Activated CD8-positive, alpha-beta memory T cell treated with anti-CD3 and anti-CD28 coated beads for 4 hours (primary cell): ENCODE measurements at places on chromosomes 3 and 15.

DNA sequence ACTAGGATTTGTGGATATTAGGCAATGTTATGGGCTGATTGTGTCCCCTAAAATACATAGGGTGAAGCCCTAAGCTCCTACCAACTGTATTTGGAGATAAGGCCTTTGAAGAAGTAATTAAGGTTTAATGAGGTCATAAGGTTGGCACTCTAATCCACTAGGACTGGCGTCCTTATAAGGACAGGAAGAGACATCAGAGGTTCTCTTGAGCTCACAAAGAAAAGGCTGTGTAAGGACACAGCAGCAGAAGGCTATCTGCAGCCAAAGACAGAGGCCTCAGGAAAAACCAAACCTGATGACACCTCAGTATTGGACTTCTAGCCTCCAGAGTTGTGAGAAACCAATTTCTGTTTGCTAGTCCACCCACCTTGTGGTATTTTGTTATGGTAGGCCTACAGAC is 416.7 kb downstream of the ZBTB20 start:
- no peak for DNase-seq

DNA sequence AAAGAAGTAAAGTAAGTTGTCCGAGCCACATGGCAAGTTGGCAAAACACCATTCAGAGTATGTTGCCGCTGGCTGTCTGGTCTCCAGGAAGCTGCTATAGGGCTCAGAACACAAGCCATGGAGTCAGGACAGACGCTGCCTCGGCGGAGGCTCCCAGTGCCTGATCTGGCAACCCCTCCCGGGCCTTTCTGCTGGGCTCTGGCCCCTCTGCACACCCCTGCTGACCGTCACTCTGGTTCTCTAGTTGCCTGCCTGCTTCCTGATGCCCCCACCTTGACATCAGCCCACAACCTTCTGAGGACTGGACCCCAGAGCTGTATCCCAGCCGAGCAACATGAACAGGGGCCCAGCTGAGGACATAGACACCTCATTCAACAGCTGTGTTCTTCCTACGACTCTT is 39.1 kb downstream of the MGLL start:
- DNase-seq, result no peak

DNA sequence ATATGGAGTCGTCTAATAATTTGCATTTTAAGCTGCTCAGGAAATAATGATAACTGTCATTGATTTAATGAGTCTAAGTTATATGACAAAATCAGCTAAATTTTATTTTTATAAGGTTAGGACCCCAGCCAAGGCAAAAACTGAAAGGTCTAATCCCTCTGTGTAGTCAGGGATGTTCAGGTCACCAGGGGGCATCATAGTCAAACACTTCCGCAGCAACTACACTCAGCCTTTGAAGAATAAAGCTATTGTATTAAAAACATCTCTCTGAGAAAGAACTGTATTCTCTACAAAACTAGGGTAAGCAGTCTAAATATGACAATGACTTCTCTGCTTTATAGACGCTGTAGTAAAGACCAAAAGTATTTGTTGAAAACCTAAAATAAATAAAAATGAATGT is 15.0 kb downstream of the INTS14 start:
- DNase-seq, result no peak

DNA sequence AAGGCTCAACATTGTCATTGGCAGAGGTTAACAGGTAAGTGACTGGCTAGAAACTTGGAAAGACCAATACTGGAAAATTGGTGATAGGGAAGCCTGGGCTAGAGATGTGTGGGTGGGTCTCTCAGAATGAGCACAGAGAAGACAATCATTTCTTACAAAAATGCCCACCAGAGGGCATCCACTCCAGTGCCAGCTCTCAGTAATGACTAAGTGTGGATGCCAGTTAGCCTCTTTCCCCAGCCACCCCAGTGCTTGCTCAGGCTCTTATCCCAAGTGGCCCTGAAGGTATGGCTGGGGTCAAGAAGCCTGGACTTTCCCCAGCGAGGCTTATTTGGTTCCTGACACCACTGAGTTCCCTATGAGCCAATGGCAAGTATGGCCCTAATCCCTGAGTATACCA is 115.9 kb upstream of the ST8SIA2 start:
- no peak for DNase-seq

DNA sequence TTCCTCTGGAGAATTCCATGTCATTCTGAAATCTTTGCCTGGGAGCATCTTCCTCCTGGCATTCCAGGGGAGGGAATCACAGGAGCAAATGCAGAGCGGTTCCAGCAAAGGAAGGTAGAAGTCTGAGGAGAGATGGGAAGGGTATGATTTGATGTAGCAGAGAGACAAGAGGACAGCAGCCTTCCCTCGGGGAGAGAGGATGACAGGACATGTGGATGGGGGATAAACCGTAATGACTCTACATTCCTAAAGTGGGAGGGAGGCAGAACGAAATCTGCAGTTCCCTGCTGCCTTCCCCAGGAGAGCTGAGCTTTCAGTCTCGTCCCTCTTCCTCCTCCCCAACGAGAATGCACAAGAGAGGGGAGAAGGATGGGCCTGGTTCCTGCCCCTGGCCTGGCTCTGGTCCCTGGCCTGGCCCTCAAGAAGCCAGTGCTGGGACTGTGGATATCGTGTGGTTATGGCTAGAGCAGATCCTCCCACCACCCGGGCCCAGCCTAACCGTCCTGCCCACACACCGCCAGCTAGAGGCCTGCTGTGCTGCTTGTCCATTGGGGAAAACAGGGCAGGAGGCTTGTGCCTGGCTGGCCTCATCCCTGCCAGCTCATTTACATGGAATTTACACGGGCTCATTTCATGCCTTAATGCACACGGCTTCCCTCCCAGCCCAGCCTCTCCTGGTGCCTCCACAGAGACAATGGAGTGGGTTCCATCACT is 26.6 kb downstream of the SEMA7A start:
- DNase-seq, result no peak

DNA sequence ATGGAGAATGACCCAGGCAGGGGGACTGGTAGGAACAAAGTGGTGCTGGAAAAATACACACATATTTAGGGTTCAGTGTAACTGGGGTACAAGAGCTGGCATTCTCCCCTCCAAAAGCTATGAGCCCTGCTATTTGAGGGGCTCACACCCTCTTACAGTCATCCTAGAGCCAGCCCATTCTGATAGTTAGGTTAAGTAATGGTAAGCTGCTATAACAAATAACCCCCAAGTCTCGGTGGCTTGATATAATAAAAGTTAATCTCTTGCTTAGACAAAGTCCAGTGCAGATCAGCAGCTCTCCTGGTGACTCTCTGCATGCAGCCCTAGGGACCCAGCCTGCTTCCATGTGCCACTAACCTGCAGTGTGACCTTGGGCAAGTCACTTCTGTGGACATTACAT is 234.9 kb upstream of the HES1 start:
- DNase-seq, result no peak

DNA sequence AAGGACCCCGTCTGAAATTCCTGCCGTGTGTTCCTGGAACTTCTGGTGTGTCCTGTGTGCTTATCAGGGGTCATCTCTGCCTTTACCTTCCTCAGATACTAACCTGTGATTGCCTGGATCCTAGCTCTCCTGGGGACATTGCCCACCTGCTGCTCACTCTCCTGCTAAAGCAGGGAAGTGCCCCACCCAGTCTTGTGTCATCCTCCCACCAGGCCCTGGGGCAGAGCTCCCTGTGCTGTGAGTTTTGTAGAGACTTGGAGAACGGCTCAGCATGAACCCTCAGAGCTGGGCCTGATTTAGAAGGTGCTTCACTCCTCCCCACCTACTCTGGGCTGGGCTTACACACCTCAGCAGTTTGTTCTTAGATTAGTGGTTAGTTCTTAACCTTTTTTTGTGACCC is 3.8 kb upstream of the TMEM44 start:
- DNase-seq, result no peak

DNA sequence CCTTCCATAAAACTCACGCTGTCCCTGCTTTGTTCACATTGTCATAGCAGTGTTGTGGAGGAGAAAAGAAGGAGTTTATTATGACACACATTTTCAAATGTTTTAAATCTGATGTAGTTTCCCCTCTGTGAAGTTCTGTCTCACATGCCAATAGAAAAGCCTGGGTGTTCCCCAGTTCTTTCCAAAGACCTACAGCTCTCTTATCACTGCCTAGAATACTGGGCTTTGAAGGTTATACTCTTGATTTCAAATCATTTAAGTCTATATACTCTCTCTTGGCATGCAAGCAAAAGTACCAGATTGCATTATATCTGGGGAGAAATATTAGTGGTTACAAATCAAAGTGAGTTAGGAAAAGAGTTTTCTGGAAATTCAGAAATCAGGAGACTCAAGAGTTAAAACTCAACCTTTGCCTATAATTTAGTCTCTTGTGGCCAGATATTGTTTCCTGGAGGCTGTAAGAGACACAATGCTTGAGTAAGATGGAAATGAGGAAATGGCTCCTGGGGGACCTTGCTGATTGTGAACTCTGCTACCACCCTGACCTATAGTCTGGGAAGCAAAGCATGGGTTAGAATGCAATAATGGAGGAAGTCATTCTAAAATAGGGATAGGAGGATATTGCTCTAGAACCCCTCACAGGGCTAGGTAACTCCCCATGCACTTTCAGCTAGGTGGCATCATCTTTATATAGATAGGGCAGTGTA is 182.8 kb downstream of the KCNAB1 start:
- DNase-seq, result no peak

DNA sequence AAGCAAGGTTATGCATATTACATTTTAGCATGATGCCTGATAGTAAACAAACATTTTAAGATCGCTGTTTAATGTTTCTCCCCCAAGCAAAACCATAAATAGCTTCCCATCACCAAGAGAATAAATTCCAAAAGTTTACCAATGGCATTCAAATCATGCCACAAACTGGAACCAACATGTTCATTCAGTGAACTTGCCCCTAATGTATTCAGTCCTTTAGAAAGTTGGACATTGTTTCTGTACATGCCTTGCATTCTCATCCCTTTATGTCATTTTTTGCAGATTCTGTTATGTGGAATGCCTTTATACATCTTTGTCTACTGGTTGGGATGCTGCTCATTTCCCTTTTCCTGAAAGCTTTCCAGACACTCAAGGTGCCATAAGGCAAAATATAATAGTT is 105.5 kb downstream of the PYDC2 start:
- DNase-seq, result no peak

DNA sequence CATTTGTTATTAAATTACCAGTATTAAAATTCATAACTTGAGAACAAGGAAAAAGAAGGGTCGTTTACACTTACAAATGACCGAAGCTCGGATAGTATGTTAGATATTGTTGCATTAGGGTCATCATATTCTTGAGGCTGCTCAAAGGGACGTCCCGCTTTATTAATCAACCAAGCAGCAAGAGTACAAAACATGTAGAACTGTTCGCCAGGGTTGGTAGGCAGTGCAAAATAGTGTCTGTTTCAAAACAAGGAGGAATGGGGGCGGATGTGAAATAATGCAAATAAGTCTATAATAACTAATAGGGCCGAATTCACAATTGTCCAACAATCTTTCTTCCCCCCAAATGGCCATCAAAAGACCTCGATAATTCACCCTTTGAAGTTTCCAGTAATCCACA is 2.9 kb downstream of the IFT57 start:
- DNase-seq, result no peak

- DNase-seq, result no peak
Measured at GRCh38 chr3:133547432-133548041, 25.9 kb upstream of the CDV3 start.

- DNase-seq, result no peak
Measured at GRCh38 chr3:23489300-23490158, 286.4 kb downstream of the UBE2E2 start.

GRCh38 chr15:67068710-67069400 is 3.5 kb downstream of the SMAD3 start:
- DNase-seq, result no peak

- DNase-seq, result no peak
Measured at GRCh38 chr3:179885950-179886349, 150.8 kb downstream of the PEX5L start.

GRCh38 chr15:63491979-63492378 is 12.4 kb upstream of the USP3 start:
- DNase-seq, result no peak

DNA sequence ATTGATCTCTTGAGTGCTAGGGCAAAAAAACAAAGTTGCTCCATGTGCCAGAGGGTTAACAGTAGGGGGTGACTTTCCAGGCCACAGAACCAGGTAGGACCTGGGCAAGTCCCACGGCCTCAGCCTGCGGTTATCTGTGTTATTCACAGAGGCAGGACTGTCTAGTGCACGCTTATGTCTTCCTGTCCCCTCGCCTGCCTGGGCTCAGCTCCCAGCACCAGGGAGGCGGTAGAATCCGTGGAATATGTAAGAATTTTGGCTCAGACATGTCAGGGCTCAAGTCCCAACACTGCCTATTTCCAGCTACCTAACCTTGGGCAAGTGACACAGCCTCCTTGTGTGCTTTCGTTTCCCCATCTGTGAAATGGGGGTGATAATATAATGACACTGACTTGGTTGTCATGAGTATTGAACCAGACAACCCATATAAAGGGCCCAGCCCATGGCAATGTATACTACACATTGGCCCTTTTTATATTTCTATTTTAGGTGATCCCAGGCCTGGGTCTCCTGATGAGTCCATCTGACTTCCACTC is 44.3 kb upstream of the FLNB start:
- no peak for DNase-seq

DNA sequence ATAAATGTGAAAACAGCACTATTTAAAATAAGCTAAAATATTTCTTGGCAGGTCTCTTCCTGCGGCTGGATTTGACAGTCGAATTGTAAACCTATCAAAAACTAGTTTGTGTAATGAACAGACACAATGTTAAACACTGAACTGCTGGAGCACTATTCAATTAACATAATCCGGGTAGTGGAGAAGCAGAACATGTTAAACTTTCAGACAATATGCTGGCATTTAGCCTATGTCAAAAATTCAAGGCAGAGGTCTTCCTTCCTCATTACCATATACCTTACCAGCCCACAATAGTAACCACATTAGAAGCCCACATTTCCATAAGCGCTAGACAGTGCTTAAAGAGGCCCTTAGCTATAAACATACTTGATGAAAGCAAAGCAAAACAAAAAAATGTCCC is 1042.9 kb downstream of the ROBO1 start:
- no peak for DNase-seq

DNA sequence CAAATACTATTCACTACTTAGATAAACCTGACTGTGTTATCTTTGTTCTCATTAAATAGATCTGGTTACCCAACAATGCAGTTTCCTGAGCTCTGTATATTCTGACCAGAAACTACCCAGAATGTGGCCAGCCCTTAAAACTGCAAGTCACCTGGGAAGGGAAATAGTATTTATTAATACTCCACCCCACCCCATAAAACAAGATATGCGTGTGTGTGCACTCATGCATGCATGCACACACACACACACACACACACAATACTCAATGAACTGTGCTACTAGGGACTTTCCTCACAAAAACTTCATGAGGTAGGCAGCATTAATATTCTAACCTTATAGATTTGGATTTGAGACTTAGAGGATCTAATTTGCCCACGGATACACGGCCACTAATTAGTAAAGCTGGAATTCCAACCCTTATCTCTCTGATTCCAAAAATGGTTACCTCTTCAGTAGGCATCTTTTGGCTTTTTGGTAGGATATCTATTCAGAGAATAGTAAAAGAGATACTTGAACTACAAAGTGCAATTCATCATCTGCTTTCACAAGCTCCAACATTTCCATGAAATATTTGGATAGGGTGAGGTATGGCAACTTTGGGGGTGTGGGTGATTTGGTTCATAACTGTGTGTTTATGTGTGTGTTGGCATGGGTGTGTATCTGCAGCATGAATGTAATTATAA is 197.0 kb upstream of the CFAP20DC start:
- DNase-seq, result no peak
